Activated T-helper 1 cell treated with anti-CD3 and anti-CD28 coated beads, Interleukin-12 subunit alpha, Interleukin-12 subunit beta, Interleukin-2, Interleukin-4 antibody, amounts not matched to agents 30 ng/mL and 10 ng/mL and 1 ng/mL, durations not matched to agents 14 hours and 24 hours and 36 hours (primary cell): ENCODE measurements at places on chromosomes 5 and 9. TPM values are rescaled to one million over a fixed set of nuclear protein-coding genes. Genes with fewer than 3 reads are reported as not detected.

Gene SPATA31D4
- total RNA-seq = not detected in 2 replicates

Gene LCN2
- not detected in 2 replicates for total RNA-seq

Gene MARCOL
- total RNA-seq = not detected in 2 replicates

Gene GMCL2
- total RNA-seq = not detected in 2 replicates

Gene SNCB
- not detected in 2 replicates for total RNA-seq

Gene ECM2
- total RNA-seq = not detected in 2 replicates

Gene BAAT
- total RNA-seq = 0.08 TPM in 1 of 2 replicates, not detected in the other

Gene SARDH
- 0.51 and 0.60 TPM in 2 replicates for total RNA-seq

- no peaks in the 10 kb centered on the region for H3K4me1 ChIP-seq
- no peak overlapping the region for H3K4me3 ChIP-seq
- no peaks in the 10 kb centered on the region for H3K27me3 ChIP-seq
- H3K27ac ChIP-seq = no peak overlapping the region
- no peaks in the 10 kb centered on the region for H3K36me3 ChIP-seq
Observed at GRCh38 chr5:160956051-160956450, 104.0 kb upstream of the ATP10B start.

DNA sequence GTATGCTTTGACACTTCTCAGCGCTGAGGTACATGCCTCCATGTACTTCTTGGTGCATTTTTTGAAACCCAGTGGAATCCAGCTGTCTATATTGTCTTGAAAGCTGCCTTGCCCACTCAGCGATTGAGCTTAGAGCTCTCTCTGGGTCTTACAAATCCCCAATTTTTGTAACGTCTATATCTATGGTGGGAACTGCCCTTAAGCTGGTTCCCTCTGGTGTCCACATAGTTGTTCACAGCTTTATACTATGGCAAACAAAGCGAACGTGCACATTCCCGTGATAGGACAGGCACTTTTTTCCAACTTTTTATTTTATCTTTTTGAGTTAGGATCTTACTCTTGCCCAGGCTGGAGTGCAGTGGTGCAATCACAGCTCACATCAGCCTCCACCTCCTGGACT lies 20.9 kb downstream of the CDHR2 start:
- peaks cover 1% of the 10 kb centered on the region for H3K36me3 ChIP-seq
- no peak overlapping the region for H3K4me3 ChIP-seq
- H3K4me1 ChIP-seq = peaks cover 5% of the 10 kb centered on the region
- peaks cover 7% of the 10 kb centered on the region for H3K27me3 ChIP-seq
- H3K27ac ChIP-seq = no peak overlapping the region

- H3K36me3 ChIP-seq = no peaks in the 10 kb centered on the region
- no peak overlapping the region for H3K4me3 ChIP-seq
- no peak overlapping the region for H3K27ac ChIP-seq
Observed at GRCh38 chr9:133809335-133809734, 71.2 kb upstream of the SARDH start.

DNA sequence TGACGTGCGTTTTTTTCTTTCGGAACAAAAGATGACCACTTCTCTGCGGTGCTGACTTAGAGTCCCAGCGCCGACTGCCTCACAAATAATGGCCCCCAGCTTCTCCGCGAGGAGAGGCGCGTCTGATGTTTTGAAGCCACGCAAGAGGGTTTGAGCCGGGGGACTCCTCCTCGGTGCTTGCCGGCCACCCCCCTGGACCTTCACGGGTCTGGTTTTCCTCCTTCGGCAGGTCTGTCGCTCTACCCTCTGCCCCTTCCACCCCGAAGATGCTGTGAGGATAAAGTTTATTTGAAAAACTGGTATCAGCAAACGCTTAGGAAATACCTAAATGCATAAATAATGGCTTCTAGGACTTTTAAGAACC lies 584 bp downstream of the USP20 start:
- H3K27me3 ChIP-seq = no peaks in the 10 kb centered on the region
- H3K4me1 ChIP-seq = peaks cover 54% of the 10 kb centered on the region
- no peak for DNase-seq

- no peak for DNase-seq
- no peak overlapping the region for H3K27ac ChIP-seq
- H3K4me1 ChIP-seq = no peaks in the 10 kb centered on the region
- no peak overlapping the region for H3K4me3 ChIP-seq
Observed at GRCh38 chr5:98173334-98173733, 600.1 kb upstream of the RGMB start.

- peaks cover 33% of the 10 kb centered on the region for H3K36me3 ChIP-seq
- no peaks in the 10 kb centered on the region for H3K27me3 ChIP-seq
- no peak overlapping the region for H3K4me3 ChIP-seq
- no peak for DNase-seq
- peaks cover 35% of the 10 kb centered on the region for H3K4me1 ChIP-seq
Observed at GRCh38 chr5:141632650-141633049, 4.0 kb downstream of the HDAC3 start.

- no peak overlapping the region for H3K27ac ChIP-seq
- H3K4me3 ChIP-seq = no peak overlapping the region
- H3K4me1 ChIP-seq = peaks cover 10% of the 10 kb centered on the region
- DNase-seq = peak; percentile 25
- no peaks in the 10 kb centered on the region for H3K36me3 ChIP-seq
Observed at GRCh38 chr5:58466939-58467338, 7.1 kb upstream of the PLK2 start.

DNA sequence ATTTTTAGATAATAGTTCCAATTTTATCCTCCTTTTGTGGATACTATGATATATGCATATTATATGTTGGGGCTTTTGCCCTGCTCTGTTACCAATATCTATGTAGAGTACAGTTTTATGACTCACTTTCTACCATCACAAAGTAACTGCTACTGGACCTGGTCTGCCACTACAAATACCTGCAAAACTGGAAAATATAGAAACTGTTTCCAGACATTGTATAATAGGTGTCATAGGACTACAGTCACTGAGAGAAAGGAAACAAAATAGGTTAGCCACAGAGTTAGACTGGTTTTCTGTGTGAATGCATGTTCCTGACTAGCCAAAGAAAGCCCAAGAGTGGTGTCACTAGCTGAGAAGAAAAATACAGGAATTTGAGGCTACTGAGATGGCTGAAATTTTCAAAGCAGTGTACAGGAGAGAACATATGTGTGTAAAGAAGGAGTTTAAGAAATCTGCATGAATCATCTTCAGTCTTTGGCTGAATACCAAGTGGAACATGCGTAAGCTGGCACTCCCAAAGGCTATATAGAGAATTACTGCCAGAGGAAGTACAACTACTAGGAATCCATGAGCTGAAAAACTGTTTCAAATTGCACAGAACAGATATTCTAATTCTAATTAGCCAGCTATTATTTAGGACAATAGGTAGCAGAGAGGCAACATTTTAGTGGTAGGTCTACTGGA lies 29.0 kb upstream of the FAM174A start:
- no peak overlapping the region for H3K4me3 ChIP-seq
- H3K4me1 ChIP-seq = no peaks in the 10 kb centered on the region
- no peaks in the 10 kb centered on the region for H3K36me3 ChIP-seq
- no peaks in the 10 kb centered on the region for H3K27me3 ChIP-seq
- no peak for DNase-seq
- H3K27ac ChIP-seq = no peak overlapping the region

GRCh38 chr9:1421436-1421835 lies 371.3 kb downstream of the DMRT2 start:
- no peaks in the 10 kb centered on the region for H3K36me3 ChIP-seq
- H3K27ac ChIP-seq = no peak overlapping the region
- no peak for DNase-seq
- H3K4me1 ChIP-seq = no peaks in the 10 kb centered on the region
- H3K27me3 ChIP-seq = no peaks in the 10 kb centered on the region

DNA sequence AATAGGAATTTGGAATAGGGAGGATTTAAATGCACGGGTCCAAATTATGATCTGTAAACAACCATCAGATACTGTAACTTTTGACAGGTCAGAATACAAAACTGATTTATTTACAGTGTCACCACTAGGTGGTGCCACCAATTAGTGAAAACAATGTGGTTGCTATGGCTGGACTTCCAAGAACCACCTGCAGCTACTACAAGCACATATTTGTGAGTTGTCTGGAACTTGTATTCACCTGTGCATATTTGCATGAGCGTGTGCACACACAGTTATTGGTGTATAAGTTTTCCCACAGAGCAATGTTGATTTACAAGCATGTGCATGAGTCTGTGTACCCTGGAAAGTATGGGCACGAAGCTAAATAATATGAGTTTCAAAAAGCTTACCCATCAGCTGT lies 3.0 kb upstream of the HRCT1 start:
- peaks cover 5% of the 10 kb centered on the region for H3K4me1 ChIP-seq
- DNase-seq = peak; percentile 22
- no peak overlapping the region for H3K27ac ChIP-seq
- H3K4me3 ChIP-seq = no peak overlapping the region
- no peaks in the 10 kb centered on the region for H3K36me3 ChIP-seq
- peaks cover 10% of the 10 kb centered on the region for H3K27me3 ChIP-seq

DNA sequence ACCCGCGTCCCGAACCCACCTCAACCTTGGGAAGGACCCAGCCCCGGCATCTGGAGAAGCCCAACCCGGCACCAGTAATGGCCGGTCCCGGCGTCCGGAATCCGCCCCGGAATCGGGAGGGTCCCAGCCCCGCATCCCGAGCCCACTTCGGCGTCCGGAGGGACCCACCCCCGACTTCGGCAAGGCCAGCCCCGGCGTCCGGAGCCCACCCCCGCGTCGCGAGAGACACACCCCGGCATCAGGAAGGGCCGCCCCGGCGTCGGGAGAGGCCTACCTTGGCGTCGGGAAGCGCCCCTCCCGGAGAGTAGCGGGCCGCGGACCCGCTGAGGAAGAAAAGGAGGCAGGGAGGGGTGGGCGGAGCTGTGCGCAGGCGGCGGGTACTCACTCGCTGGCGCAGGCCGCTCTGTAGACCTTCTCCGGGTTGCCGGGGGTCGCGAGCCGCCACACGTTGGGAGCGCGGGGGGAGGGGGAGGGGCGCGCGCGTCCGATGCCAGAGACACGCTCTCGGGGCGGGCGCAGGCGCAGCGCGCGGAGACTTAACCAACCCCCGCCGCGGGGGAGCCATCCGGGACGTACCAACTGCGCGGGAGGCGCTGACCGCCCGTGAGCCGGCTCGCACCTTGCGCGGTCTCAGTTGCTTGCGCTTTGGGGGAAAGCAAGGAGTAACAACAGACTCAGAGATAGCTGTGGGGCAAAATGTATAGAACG lies at the start of gene UIMC1:
TSS of gene UIMC1 (minus strand) at position 515 of the 708 bp plus-strand sequence. CDS start 24,164 bp downstream, outside the sequence.
- H3K36me3 ChIP-seq = peaks cover 11% of the 10 kb centered on the region
- DNase-seq = peak; percentile 91
- H3K4me3 ChIP-seq = peak within 1 kb of the TSS; percentile 96
- no peaks in the 10 kb centered on the region for H3K27me3 ChIP-seq

GRCh38 chr9:70093944-70094343 lies 50.3 kb downstream of the MAMDC2 start:
- H3K27ac ChIP-seq = no peak overlapping the region
- peaks cover 3% of the 10 kb centered on the region for H3K27me3 ChIP-seq
- no peak for DNase-seq
- no peaks in the 10 kb centered on the region for H3K4me1 ChIP-seq
- no peaks in the 10 kb centered on the region for H3K36me3 ChIP-seq

- no peak for DNase-seq
- H3K4me1 ChIP-seq = peaks cover 26% of the 10 kb centered on the region
- no peak overlapping the region for H3K4me3 ChIP-seq
Observed at GRCh38 chr9:37141015-37141414, 20.6 kb downstream of the ZCCHC7 start.

GRCh38 chr9:107299437-107299836 lies 16.4 kb downstream of the RAD23B start:
- no peak for DNase-seq
- H3K4me1 ChIP-seq = peaks cover 31% of the 10 kb centered on the region
- H3K4me3 ChIP-seq = no peak overlapping the region
- no peak overlapping the region for H3K27ac ChIP-seq
- peaks cover 3% of the 10 kb centered on the region for H3K36me3 ChIP-seq
- no peaks in the 10 kb centered on the region for H3K27me3 ChIP-seq

DNA sequence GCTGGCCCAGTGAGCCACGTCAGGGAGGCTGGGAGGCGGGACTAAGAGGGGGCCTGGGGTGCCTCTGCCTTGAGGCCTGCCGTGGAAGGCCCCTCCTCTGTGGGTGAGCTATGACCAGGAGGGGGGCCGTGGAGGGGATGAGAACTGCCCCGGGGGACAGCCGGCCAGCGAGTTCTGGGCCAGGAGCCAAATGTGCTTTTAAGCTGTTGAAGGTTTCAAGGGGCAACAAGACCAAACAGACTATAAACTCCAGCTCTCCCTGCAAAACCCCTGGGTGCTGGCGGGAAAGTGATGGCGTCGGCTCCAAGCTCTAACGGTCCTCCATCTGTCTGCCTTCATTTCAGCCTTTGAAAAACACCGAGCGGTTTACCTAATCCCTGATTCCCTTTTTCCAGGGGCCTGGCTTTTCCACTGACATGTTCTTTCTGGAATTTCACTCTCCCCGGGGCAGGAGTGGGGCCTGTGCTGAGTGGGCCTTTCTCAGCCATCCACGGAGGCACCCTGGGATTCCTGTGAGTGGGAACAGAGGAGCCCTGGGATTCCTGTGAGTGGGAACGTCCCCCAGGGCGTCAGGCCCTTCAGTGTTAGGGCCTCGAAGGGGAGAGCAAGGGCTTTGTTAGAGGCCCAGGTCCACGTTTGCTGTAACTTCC lies 65.6 kb downstream of the COL5A1 start:
- no peak overlapping the region for H3K27ac ChIP-seq
- no peak for DNase-seq
- H3K27me3 ChIP-seq = no peaks in the 10 kb centered on the region
- H3K36me3 ChIP-seq = no peaks in the 10 kb centered on the region
- H3K4me3 ChIP-seq = no peak overlapping the region

GRCh38 chr9:131238402-131239021 lies 37.8 kb downstream of the FAM78A start:
- H3K4me3 ChIP-seq = peak overlapping the region; percentile 58
- H3K36me3 ChIP-seq = peaks cover 20% of the 10 kb centered on the region
- DNase-seq = no peak
- H3K27ac ChIP-seq = peak overlapping the region; percentile 90

- H3K27me3 ChIP-seq = no peaks in the 10 kb centered on the region
- H3K4me3 ChIP-seq = peak overlapping the region; percentile 84
- H3K27ac ChIP-seq = peak overlapping the region; percentile 96
- peaks cover 62% of the 10 kb centered on the region for H3K4me1 ChIP-seq
Observed at GRCh38 chr5:96896806-96897205, 20.5 kb downstream of the ERAP2 start.

DNA sequence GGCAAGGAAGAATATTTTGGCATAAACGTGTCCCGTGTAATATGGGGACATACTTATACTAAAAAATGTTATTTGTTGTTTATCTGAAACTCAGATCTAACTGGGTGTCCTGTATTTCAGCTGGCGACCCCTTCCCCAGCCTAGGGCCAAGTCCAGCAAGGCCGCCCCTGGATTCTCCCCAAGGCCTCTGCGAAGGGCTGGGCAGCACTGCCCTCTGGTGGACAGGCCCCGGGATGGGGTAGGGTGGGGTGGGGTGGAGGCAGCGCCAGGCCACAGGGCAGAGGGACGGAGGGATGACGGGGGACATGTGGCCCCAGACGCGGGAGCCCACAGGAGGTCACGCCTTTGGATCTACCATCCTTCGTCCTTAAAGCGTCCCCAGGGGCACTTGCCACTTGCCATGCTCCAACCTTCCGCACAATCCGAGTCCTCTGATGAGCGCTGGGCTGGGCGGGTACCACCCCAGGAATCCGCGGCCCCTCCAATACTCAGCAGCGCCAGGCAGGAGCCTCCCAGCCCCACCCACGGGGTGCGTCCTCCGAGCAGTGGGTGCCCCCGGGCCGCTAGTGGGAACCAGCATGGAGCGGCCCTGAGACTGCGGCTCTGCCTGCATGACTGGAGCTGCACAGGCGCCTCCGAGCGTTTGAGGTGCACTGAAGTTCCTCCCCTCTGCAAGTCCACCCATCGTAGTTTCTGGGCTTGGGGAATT lies 7.1 kb upstream of the AGPAT2 start:
- no peaks in the 10 kb centered on the region for H3K36me3 ChIP-seq
- H3K27ac ChIP-seq = no peak overlapping the region
- no peak for DNase-seq
